RCC 7860 (cell line): ENCODE measurements at places on chromosomes 1 and 21.

GRCh38 chr1:207740207-207740606 lies 11.6 kb upstream of the CD46 start:
- DNase-seq = no peak

GRCh38 chr1:53145942-53146708 lies 3.7 kb upstream of the SLC1A7 start:
- DNase-seq = peak; percentile 99

- no peak for DNase-seq
These were observed 86.5 kb upstream of the WARS2 start for GRCh38 chr1:119226913-119227312.

- DNase-seq = no peak
These were observed 48.7 kb downstream of the IRF2BP2 start for GRCh38 chr1:234561319-234561718.

DNA sequence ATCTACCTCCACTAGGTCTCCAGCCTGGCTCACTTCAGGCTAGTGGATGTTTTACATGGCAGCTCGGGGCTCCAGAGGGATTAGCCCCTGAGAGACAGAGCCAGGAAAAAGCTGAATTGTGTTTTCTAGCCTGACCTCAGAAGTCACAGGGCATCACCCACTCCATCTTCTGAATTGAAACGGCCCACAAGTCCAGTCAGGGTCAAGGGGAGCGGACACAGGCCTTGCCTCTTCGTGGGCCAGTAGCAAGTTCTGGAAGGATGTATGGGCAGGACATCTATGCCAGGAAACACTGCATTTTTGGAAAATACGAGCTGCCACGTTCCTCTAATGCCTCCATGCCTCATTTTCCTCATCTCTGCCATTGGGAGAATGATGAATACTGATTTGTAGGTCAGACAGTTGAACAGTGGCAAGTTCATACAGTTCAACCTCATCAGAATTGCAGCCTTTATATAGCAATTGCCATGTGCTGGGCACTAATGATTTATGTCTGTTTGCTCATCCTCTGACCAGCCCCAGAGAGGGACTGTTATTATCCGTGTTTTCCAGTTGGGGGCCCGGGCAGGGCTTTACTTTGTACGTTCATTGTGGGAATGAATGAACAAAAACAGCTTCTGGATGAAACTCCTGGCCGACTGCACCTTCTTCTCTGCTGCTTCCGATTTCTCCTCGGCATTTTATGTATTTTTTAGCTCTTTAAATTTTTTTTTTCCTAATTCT lies 23.2 kb upstream of the PCBP3 start:
- DNase-seq = no peak

DNA sequence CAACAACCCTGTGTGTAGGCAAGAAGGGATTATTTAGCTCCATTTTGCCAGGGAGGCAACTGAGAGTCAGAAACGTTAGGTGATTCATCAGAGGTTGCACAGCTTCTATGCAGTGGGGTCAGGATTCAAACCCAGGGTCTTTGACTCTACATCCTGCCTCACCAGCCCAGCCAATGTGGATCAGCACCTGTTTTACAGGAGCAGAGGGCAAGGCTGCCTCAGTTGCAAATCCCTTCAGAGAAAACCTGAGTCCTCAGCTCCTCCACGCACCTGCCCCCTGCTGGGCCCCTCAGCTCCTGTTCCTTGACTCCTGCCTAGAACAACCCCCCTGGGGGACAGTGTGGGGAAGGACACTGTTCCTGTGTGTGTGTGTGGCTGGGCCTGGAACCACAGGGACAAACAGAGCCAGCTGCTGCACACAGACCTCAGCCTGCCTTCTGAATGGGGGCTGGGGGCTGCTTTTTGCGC lies 61.6 kb downstream of the LRRN2 start:
- no peak for DNase-seq

GRCh38 chr21:46503922-46504550 lies 45.3 kb downstream of the DIP2A start:
- DNase-seq = no peak

GRCh38 chr1:68384872-68385411 lies 64.8 kb downstream of the RPE65 start:
- DNase-seq = peak; percentile 81

DNA sequence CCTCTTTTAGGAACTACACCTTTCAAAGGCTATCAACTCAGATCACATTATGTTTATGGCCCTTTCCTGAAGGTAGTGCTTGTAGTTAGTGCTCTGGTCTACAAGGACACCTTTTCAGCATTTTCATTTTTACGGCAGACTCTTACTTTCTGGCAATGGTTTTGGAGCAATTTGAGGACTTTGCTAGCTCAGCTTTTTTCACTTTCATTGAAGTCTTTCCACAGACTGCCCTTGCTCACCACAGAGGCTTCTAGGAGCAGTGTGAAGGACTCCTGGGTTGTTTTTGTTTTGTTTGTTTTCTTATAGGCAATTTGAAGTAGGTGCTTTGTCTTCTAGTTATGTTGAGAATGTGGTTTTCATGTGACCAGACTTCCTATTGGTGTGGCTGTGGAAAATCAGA lies 43.1 kb downstream of the CD55 start:
- DNase-seq = no peak

- DNase-seq = no peak
These were observed 1.3 kb upstream of the IL19 start for GRCh38 chr1:206769304-206769731.

DNA sequence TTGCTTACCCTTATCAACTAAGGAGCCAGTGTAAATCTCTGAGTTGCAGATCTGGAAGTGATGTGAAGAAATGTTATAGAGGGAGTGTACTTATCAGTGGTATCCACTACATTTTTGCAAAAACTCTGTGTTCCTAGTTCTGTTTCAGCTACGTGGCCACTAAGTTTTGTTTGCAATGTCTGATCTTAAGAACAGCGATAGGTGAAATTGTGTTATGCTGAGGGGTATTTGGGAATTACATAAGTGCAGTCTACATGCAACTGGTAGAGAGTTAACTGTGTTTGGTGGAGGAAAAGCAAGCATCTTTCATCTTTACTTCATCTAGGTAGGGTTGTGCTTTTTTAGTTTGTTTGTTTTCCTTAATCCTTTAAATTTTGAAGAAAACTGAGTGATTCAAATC lies 198.8 kb upstream of the SGIP1 start:
- no peak for DNase-seq

GRCh38 chr1:210624722-210625121 lies 296.0 kb downstream of the HHAT start:
- DNase-seq = no peak

GRCh38 chr1:197916500-197916983 lies 630 bp upstream of the LHX9 start:
- DNase-seq = no peak

- DNase-seq = no peak
These were observed 12.1 kb downstream of the TRAPPC10 start for GRCh38 chr21:44024257-44024656.
